AG04450 (cell line): ENCODE measurements at places on chromosomes 6 and 20. TPM values are rescaled to one million over a fixed set of nuclear protein-coding genes. Genes with fewer than 3 reads are reported as not detected.

DNA sequence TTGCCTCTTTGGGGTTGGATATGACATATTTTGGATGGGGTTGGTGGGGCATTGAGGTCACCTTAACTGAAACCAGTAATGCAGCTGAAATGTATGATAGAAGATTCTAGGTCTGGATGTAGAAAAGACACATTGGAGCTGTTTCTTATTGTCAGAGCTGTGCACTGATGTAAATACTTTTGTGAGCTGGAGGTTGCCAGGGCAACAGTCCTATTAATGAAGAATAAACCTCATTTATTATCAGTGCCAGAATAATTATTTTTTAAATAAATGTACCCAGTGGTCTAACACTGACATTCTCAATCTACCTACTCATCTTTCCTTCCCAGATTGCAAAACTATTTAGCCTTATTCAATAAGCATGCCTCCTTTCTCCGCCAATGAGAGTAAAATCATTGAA, 57.0 kb downstream of the CAP2 start:
- DNase-seq = no peak

DNA sequence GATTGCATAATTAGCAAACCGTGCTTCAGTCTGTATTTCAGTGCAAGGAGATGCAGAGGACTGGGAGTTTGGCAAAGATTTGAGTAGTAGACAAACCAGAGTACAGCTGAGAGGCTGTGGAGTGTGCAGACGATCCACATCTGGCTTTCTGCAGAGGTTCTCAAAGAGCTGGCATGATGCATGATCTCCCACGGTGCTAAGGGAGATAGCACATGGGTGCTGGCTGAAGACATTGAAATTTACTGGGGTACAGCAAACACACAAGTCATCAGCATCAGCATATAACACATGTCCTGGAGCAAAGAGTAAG, 79.0 kb upstream of the FAM184A start:
- DNase-seq = no peak

- no peak for DNase-seq
Measured at GRCh38 chr20:52972190-52972937, at the start of gene TSHZ2. TSHZ2 (plus strand) TSS chr20:52972358; CDS start chr20:52973294, 936 bp downstream.

DNA sequence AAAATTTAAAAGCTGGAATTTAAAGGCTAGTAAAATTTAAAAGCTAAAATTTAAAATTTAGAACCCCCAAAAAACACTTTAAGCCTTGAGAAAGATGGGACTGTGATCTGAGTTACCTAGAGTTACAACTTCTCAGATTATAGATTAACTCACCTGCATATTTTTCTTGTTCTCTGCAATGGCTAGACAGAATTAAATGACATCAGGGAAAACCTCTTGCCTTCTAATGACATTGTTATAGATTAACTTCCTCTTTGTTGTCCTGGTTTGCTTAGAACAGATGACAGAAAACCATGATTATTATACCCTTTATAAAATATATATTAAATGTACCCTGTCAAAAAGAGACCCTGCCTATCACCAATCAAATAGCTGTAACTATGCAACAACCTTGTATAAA, 56.4 kb downstream of the TRDN start:
- no peak for DNase-seq

The CEP250 gene
- 16.8 and 21.3 TPM in 2 replicates for polyA plus RNA-seq

DNA sequence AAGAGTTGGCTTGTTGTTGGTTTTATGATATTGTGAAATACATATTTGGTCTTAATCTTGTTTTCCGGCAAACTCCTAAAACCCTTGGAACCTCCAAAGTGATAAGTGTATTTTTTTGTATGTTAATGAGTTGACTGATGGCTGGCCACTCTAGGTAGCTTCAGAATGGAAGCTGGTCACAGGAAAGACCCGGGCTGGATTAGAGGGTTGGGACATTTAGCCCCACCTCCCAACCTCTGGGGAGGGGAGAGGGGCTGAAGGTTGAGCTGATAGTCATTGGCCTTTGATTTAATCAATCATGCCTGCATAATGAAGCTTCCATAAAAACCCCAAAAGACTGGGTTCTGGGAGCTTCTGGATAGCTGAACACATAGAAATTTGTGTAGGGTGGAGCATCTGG, 42.7 kb downstream of the SASH1 start:
- no peak for DNase-seq

GRCh38 chr20:56871691-56872090, 242.6 kb downstream of the TFAP2C start:
- no peak for DNase-seq

The BPIFB2 gene
- polyA plus RNA-seq = not detected in 2 replicates

- DNase-seq = no peak
Measured at GRCh38 chr20:38893565-38894090, 32.6 kb upstream of the FAM83D start.

DNA sequence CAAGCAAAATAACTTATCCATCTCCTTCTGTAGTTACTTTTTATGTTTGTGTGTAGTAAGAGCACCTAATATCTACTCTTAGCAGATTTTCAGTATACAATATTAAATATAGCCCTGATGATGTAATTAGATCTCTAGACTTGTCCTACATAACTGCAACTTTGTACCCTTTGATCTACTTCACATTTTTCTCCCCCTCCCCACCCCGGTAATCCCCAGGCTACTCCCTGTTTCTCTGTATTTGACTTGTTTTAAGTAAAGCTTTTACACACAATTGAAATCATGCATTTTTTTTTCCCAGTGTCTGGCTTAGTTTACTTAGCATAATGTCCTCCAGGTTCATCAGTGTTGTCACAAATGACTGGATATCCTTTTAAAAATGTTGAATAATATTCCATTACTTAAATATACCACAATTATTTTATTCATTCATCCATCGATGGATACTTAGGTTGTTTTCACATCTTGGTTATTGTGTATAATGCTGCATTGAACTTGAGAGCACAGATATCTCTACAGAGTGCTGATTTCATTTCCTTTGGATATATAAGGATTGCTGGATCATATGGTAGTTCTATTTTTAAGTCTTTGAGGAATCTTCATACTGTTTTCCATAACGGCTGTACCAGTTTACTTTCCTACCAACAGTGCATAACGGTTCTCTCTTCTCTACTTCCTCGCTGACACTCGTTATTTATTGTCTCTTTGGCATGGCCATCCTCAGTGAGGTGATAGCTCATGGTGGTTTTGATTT, 212.7 kb downstream of the CDKAL1 start:
- DNase-seq = no peak
